Left hindlimb (tissue), 1 donor: ENCODE measurements at places on chromosomes 4 and X.

GRCh38 chr4:7048642-7049041, 5.5 kb downstream of the TADA2B start:
- no peak for DNase-seq

GRCh38 chrX:110320381-110320987, 2.6 kb upstream of the AMMECR1 start:
- no peak for DNase-seq

- no peak for DNase-seq
Observed at GRCh38 chr4:39699687-39700409, 1.9 kb downstream of the UBE2K start.

GRCh38 chr4:151717314-151717713, 43.5 kb downstream of the GATB start:
- no peak for DNase-seq

- peak; percentile 54 for DNase-seq
Observed at GRCh38 chr4:76067652-76068286, 6.7 kb upstream of the ART3 start.

- DNase-seq: no peak
Observed at GRCh38 chr4:106058921-106059320, 163.7 kb downstream of the NPNT start.

DNA sequence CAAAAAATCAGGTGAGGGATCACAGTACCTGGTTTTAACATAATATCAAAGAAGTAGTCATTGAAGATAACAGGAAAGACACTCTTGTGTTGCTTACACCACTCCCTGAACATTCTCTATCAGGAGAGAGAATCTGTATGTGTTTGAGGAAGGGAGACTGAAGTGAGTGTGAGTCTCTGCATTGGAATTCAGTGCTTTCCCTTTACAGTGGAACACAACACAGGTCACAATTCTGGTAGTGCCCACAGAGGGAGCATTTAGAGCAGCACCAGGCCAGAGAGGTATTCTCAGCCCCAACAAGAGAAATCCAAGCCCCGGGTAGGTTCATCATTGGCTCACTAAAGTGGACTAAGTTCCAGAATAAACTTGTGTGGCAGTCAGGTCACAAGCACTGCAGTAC, 64.7 kb upstream of the UBQLN2 start:
- no peak for DNase-seq

DNA sequence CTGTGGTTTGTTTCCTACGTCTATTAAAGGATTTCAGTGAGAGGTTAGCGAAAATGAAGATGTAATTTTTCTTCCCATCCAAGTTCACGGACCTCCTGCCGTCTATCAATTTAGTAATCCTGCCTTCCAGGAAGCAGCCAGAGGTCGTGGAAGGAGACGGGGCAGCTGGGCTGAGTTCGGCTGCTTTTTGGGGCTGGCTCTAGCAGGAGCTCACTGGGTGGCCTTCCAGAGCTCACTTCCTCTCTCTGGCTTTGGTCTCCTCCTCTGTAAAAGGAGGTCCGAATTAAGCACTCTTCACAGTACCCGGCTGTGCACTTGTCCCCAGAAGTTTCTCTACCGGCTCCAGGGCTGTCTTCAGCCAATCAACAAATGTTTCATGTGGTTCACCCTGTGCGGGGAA, 295.4 kb downstream of the BCOR start:
- no peak for DNase-seq

DNA sequence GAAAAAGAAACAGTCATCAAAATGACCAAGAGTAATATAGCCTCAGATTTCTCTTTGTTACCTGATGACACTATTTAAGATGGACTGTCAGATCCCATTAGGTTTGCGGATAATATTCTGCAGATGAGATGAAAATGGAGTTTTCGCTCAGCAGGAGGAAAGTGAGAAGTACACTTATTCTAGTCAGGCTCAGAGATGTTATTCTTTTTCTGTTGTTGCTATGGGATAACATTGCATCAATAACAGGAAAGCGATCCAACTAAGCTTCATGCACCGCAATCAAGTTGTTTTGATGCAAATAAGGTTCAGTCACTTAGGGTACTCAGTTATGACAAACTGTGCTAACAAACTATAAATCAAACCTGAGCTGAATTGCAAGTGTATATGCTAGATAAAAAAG, 415.0 kb downstream of the CCSER1 start:
- DNase-seq: no peak

DNA sequence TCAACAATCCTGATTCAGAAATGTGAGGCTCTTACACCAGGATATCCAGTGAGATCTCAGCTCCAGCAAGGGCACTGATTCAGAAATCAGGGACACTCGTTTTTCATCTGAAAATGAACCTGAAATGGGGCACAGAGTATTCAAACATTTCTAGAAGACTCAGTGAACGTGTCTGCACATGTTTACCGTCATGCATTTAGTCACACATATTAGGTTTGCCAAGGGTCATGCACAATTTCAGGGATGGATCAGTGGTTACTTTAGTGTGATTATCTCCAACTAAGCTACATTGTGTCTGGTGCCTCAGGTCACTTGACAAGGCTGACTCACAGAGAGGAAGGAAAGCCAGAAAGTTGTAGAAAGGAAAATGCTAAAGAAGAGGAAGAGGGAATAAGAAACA, 33.6 kb upstream of the SPANXN2 start:
- DNase-seq: no peak

- no peak for DNase-seq
Observed at GRCh38 chr4:100422894-100423293, 94.9 kb downstream of the EMCN start.

GRCh38 chrX:119402588-119402987, 3.5 kb downstream of the SLC25A43 start:
- no peak for DNase-seq

GRCh38 chr4:11635342-11635741, 206.6 kb upstream of the HS3ST1 start:
- no peak for DNase-seq

- DNase-seq: peak; percentile 85
Observed at GRCh38 chrX:34656842-34657725, at the start of gene TMEM47. TSS of gene TMEM47 (minus strand) at chrX:34657285. CDS start at chrX:34657029, 256 bp downstream.

GRCh38 chr4:138646383-138646782, 369.2 kb upstream of the NOCT start:
- DNase-seq: no peak

DNA sequence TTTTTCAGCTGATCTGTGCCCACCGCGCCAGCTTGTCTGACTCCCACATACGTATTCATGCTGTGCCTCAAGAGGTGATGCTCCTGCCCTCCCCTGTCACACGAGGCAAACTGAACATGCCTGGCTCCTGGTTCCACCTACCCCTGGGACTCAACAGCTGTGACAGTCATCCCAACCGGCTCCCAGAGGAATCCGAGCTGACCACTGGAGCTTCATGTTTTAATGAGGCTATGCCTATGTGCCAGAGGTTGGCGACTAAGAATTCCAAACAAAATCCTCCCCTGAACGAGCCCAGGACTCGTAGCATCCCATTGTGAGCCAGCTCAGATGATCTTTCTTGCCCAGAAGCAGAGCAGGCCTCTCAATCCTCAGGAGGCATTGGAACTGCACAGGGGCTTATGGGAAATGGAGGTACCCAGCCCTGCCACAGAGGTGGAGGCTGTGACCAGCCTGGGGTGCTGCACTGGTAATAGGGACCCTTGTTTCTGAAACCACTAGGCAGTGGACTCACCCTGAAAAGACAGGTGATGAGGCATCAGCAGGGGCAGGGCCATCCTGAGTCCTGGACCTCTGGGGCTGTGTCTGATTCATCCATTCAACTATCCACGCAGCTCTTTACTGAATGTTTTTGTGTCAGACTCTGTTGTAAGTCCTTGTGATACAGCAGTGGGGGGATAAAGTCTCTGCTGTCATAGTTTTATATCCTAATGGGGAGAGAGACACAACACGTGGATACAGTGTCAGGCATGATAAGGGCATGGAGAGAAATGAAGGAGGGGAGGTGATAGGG, 325.0 kb downstream of the EVC2 start:
- no peak for DNase-seq

DNA sequence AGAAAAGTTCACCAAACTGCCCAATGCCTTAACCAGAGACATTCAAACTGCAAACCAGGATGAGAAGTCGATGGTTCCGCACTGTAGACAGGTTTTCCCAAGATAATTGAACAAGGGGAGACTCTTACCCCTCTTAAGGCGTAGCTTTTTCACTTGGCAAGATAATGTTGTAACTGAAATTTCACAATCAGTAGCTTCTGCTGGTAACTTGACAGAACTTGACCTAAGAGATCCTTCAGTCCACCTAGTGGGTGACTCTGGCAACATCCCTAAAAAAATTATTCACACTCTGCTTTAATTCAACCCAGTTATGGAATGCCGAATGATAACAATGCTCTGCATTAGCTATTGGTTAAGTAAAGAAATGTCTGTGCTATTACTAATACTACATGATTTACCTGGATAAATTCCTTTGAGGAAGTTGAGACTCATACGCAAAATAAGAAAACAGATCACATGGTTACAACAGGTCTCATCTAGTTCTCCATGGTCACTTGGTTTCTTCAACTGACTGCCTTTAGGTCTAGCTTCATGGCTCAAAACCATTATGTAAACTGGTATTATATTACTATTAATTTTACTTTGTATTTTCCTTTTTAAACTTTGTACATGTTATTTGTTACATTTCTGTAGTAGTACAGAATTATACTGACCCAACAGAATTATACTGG, 9.1 kb downstream of the ELF2 start:
- DNase-seq: no peak

- DNase-seq: no peak
Observed at GRCh38 chr4:96767815-96768480, 928.1 kb downstream of the PDHA2 start.

DNA sequence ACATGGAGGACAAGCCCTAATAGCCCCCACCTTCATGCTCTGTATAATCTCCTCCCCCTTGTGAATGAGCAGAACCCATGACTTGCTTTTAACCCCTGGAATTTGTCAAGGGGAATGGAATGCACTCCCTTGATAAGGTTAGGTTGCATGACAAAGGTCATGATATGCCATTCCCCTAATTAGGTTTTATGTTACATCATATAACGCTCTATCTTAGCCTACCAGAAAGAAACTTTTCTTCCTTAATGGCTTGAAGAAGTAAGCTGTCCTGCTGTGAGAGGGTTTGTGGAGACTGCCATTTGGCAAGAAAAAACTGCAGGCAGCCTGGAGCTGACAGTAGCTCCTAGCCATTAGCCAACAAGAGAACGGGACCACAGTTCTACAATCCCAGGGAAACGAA, 399.8 kb upstream of the MAD2L1 start:
- no peak for DNase-seq

GRCh38 chrX:41922431-41923151, 763 bp downstream of the CASK start:
- DNase-seq: peak; percentile 45

DNA sequence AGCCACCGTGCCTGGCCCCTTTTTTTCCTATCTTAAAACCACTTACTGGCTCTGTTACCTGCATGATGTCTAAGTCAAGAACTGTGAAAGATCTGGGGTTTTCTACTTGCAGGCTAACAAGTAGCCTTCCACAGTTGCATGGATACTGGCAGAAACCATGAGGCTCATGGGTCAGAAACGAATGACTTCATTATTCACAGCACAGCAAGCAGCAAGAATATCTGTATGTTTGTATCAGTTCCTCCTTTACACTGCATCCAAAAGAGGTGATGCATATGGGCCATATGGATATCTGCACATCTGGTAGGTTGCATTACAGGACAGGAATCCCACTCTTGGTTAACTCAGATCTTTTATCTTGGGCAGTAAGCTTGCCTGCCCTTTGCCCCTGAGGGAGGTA, 154.9 kb upstream of the NUDT6 start:
- no peak for DNase-seq

DNA sequence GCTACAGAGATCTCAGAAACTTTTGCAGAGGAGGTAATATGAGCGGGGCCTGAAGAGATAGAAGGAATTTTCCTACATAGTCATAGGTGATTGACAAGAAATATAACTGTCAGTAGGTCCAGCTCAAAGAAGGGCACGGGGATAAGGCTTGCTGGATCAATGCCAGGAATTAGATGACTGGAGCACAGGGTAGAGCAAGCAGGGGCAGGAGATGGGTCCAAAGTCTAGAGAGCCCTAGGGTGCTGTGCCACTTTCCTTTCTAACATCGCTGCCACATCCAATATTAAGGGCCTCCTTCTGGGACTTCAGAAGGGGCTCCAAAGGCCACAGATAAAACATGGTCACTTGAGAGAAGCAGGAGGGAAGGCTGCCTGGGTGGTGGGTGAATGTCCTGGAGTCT, 402.2 kb downstream of the MID1IP1 start:
- DNase-seq: no peak

DNA sequence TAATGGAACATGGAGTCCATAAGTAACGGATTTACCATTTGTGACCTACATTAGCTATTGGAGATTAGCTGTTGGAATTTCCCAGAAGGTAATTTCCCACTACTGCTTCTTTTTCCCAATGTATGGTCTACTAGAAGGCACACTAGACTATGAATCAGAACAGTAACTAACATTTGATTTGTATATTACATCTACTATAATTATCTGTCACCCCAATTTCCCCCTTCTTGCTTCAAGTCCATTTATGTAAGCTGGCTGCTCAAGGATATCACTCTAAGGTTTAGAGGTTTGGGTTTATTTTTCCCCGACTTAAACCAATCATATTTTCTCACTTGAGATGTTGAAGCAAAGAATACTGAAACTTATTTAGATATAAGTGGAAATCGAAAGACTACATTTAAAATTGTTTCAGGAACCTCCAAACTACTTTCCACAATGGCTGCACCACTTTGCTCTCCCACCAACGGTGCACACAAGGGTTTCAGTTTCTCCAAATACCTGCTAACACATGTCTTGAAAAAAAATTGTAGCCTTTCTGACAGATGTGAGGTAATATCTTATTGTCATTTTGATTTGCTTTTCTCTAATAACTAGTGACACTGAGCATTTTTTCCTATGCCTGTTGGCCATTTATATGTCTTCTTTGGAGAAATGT, 33.3 kb upstream of the H2AZ1 start:
- no peak for DNase-seq

- no peak for DNase-seq
Observed at GRCh38 chr4:88735564-88735963, 37.9 kb upstream of the NAP1L5 start.
